ENCODE measurements at places on chromosomes 6 and 20.

DNA sequence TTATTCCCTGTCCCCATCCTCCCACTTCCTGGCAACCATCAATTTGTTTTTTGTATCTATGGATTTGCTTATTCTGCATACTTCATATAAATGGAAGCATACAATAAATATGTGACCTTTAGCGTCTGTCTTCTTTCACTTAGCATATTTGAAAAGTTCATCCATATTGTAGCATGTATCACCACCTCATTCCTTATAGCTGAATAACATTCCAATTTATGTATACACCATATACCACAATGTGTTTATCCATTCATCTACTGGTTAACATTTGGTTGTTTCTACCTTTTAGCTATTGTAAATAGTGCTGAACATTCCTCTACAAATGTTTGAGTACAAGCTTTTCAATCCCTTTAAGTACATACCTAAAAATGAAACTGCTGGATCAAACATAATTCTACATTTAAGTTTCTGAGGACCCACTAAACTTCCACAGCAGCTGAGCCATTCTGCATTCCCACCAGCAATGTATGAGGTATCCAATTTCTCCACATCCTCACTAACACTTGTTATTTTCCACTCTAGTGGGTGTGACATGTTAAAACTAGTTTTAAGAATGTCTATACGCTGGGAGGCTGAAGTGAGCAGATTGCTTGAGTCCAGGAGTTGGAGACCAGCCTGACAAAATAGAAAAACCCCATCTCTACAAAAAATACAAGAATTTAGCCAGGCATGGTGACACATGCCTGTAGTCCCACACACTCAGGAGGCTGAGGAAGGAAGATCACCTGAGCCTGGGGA, 32.9 kb downstream of the NUDT3 start:
- DNase-seq = no peak

DNA sequence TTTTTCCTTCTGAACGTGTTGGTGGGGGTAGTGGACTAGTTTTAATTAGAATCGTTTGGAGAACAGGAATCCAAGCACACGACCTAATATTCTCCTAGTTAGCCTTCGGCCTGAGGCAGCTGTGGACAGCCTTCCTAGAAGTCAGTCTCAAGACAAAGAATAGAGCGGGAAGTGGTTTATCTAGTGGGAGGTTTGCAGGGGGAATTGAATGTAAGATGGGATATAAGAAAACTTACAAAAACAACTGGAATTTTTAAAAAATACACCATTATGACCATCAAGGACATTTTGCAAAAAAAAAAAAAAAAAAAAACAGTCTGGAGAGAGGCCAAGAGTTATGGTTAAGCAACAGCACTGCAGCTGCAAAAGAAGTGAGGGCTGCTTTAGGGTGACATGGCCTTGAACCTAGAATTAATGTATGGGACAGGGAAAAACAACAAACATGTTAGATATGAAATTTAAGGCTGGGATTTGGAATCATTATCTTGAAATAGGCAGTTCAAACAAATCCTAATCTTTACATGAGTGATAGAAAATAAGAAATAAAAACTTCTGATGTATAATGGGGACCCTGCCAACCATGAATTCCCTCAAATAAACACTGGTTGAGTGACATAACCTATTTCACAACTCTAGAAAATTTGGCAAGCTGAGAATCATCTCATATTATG, 40.2 kb downstream of the PLAGL1 start:
- DNase-seq = no peak

GRCh38 chr20:22729616-22730236, 145.4 kb upstream of the FOXA2 start:
- no peak for DNase-seq

DNA sequence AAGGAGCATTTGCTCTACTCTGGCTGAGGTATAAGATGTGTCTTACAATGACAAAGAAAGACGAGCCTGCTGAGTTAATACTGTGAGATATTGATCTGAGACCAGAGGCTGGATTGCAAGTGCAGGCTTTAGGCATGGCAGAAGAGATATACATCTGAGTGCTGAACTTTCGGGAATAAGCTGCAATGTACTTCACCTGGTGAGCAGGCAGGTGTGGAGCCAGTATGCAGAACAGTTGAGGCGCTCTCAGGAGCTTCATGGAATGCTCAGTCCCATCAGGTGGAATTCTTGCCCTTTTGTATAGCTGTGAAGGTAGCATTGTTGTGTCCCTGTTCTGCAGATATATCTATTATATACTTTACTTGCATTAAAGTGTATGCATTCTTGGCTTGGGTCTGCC, 179.3 kb upstream of the RIMS1 start:
- no peak for DNase-seq

- DNase-seq = no peak
These were observed 89.9 kb downstream of the RFX6 start for GRCh38 chr6:116966675-116967576.

GRCh38 chr6:18021166-18021850, 33.9 kb upstream of the KIF13A start:
- no peak for DNase-seq

GRCh38 chr6:71206089-71206488, 82.5 kb upstream of the OGFRL1 start:
- DNase-seq = no peak

- DNase-seq = no peak
These were observed 38.7 kb downstream of the MOXD1 start for GRCh38 chr6:132362442-132363185.

DNA sequence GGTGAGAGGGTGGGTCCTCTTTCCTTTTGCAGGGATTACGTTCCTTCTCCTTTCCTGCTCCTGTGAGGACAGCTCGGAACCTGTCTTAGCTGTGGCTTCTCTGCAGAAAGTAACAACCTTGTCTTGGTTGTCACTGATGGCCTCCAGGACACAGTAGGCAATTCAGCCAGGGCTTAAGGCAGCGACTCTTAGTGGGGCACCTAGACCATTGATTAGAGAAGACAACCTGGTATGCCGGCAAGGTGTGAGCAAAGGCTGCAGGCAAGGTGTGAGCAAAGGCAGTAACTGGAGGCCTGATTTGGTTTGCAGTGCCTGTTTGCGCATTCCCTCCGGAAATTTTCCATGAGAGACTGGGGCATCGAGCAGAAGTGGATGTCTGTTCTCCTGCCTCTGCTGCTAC, 37.6 kb downstream of the DYNLT1 start:
- DNase-seq = no peak

- DNase-seq = no peak
These were observed 203.0 kb downstream of the EPM2A start for GRCh38 chr6:145532361-145532760.

- DNase-seq = no peak
These were observed 75.0 kb downstream of the MBOAT1 start for GRCh38 chr6:20137240-20137639.

DNA sequence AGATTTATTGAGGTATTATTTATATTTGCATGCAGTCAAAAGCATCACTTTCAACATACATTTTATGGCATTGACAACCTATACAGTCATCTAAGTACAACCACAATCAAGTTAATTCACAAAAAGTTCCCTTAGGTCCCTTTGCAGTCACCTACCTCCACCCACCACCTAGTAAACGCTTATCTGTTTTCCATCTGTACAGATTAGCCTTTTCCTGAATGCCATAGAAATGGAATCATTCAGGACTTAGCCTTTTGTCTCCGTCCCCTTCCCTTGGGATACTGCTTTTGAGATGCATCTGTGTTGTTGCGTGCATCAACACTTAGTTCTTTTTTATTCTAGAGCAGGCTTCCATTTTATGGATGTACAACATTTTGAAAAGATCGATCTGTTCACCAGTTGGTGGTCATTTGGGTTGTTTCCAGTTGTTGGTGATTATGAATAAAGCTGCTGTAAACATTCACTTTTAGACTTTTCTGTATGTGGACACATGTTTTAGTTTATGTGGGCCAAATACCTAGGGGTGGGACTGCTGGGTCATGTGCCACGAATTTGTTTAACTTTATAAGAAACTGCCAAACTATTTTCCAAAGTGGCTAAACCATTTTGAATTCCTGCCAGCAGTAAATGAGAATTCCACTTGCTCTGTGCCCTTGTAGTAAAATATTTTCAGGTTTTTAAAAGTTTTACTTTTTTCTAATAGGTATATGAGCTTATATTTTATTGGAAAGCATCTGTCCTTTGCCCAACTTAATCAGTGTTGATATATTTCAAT, 17.6 kb upstream of the IFNGR1 start:
- DNase-seq = no peak

DNA sequence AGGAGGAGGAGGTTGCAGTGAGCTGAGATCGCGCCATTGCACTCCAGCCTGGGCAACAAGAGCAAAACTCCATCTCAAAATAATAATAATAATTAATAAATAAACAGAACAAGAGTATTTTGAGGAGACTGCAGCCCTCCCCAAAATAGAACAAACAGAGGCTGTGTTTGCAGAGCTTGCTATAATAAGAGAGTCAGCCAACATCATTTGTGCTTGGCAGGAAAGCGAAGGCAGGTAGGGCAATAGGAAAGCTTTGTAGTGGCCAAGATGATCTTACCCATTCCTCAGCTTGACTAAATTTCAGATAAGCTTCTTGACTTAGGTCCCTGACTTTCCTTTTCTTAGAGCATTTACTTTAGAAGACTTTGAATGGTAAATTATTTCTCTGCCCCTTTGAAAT, 6.7 kb downstream of the C6orf141 start:
- no peak for DNase-seq

- no peak for DNase-seq
These were observed 117.5 kb upstream of the ID4 start for GRCh38 chr6:19719691-19720128.

GRCh38 chr6:1105833-1106400, 206.0 kb upstream of the FOXQ1 start:
- DNase-seq = no peak

GRCh38 chr6:145822456-145822855, 7.9 kb upstream of the FBXO30 start:
- DNase-seq = no peak

- DNase-seq = no peak
These were observed 28.9 kb upstream of the MTRF1L start for GRCh38 chr6:153031335-153031955.

- no peak for DNase-seq
These were observed 133.0 kb downstream of the JARID2 start for GRCh38 chr6:15378866-15379265.

GRCh38 chr6:1952740-1953360, 292.6 kb downstream of the GMDS start:
- no peak for DNase-seq

GRCh38 chr6:45854149-45854742, 161.4 kb downstream of the CLIC5 start:
- DNase-seq = no peak

GRCh38 chr6:1231941-1232340, 80.0 kb upstream of the FOXQ1 start:
- no peak for DNase-seq

DNA sequence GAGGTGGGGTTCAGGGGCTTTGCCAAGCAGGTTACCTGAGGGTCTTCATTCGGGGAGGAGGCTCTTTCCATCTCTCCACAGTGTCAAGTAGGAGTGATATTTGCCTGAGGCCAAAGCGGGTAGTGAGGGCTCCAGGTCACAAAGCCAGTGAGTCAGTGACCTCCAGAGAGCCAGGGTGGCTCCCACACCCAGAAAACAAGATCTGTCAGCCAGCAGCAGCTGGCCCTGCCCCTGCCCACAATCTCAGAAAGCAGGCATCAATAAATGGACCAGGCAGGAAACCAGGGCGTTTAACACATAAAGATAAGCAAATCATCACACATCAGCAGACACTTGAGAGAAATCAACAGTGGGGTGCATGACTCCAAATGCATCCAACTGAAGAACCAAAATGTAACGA, 250.8 kb downstream of the CDH26 start:
- DNase-seq = no peak

DNA sequence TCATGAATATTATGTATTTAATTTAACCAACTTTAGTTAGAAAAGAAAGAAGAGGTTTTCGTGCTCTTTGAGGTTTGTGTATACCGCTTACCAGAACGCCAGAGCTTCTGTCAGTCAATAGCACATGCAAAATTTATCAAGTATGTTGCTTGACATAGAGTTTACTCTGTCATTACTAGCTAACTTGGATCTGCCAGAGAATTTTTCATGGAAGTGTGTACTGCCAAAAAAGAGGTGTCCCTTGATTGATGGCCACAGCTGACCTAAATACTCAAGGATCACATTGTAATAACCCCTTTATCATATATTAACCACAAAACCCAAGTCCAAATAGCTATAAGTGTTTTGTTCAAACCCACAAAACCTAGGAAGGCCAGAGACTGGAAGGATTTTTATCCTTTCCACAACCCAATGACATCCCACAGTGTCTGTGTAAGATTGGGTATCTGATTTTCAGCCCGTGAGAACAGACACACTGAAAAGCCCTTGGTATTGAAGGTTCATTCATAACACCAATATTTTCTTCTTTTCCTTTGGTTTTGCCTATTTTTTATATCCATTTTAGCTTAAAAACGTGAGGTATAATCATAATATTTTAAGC, 194.0 kb upstream of the EYA4 start:
- DNase-seq = no peak

DNA sequence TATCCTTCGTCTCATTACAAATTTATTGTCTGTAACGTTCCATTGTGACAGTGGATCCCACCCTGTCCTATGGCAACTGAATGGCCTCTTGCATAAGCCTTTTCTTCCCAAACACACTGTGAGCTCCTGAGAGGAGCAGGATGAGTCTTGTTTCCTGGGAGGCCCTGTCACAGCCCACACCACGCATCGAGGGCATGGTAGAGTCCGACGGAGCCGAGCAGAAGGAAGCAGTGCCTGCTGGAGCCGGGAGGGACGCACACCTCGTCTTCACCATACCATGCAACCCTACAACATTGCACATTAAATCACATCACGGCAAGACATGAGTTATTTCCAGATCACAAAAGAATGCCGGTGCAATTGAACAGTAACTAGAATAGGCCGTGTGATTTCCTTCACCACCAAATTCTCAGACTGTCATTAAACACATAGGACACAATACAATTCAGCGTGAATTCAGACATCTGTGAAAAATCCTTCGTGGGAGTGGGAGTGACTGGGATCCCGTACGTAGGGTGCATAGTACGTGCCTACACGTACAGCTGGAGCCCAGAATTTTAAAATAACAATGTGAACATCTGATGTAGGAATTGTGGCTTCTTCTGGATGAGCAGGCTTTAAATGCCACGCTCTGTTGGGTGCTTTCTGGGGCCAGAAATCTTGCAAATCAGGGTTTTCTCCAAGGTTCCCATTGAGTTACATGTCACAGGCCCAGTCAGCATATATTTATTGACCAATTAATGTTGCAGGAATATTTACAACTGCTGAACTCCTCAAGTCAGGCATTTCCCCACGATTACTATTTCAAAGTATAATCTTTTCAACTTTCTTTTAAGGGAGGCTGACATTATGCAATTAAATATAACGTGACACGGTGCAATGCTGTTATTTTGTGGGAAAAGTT, 201.8 kb downstream of the TTLL2 start:
- DNase-seq = no peak

GRCh38 chr6:44178424-44179071, 19.9 kb downstream of the CAPN11 start:
- no peak for DNase-seq

GRCh38 chr6:138404666-138405337, 779 bp downstream of the HEBP2 start:
- DNase-seq = peak; percentile 8
